Stimulated activated CD8-positive, alpha-beta memory T cell treated with anti-CD3 and anti-CD28 coated beads, Interleukin-4, amount 100 ng/mL, for 1 hour (primary cell): ENCODE measurements at places on chromosomes 5 and 9.

- DNase-seq: no peak
These were observed 87.0 kb upstream of the TLE1 start for GRCh38 chr9:81776390-81776789.

- DNase-seq: no peak
These were observed 136.5 kb upstream of the LARP1 start for GRCh38 chr5:154618696-154619095.

GRCh38 chr5:123046222-123046621 is 9.7 kb upstream of the PPIC start:
- DNase-seq: no peak

- no peak for DNase-seq
These were observed 185.0 kb upstream of the ELL2 start for GRCh38 chr5:96146675-96147074.

DNA sequence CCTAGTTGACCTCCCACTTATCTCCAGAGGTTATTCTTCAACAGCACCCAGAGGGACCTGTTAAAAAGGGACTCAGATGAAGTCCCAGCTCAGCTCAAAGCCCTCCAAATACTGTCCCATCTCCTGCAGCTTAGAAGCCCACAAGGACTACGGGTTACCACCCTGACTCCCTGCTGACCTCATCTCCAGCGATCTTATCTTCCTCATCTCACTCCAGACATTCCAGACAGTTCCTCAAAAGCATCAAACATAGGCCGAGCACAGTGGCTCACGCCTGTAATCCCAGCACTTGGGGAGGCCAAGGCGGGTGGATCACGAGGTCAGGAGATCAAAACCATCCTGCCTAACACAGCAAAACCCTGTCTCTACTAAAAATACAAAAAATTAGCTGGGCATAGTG is 263.8 kb upstream of the TLE4 start:
- DNase-seq: no peak

DNA sequence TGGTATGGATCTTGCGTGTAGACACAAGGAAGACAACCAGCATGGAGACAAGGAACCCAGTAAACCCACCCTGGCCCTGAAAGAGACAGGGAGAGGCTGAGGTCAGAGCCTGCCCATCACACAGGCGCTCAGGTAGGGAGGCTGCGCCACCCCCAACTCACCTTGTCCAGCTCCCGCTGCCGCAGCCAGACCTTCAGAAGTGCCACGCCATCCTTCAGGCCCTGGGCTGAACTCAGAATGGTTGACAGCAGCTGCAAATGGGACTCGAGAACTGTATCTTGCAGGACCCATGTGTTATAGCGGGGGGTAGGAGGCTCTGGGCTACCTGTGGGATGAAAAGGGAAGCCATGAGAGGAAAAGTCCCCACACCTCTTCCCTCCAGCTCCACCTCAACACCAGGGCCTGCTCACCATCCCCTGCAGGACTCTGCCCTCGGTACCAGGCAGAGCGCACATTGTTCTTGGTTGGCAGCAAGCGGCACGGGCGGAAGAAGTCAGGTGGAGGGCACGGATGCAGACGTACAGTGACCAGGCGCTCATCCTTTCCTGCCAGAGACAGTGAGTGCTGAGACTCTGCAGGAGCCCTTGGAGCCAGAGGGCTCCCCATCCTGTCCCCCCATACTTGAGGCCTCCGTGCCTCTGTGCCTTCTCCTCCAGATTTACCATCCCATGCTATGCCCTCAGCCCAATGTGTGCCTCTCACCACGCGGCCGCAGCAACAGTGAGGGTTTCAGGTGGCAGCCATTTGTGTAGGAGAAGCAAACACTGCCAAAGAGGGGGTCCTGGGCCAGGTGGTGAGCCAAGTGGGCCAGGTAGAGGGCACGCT is 4.7 kb downstream of the NOL6 start:
- DNase-seq: no peak

- DNase-seq: no peak
These were observed 771 bp upstream of the TMEM171 start for GRCh38 chr5:73119451-73120157.

- no peak for DNase-seq
These were observed 202.8 kb downstream of the SPOCK1 start for GRCh38 chr5:137296213-137296781.

GRCh38 chr9:20286969-20287368 is 335.3 kb downstream of the MLLT3 start:
- DNase-seq: no peak

DNA sequence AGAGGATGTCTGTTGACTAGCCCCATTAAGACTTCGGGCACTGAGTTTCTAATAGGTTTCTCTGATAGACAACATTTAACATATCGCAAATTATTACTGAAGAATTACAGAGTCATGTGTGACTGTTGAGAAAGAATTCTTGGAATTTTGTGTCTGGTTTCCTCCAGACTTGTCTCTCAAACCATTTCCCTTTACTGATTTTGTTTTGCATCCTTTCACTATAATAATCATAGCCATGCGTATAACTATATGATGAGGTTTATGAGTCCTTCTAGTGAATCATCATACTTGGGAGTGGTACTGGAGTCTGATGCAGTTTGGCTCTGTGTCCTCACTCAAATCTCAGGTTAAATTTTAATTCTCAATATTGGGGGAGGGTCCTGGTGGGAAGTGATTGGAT is 27.0 kb downstream of the ZNF169 start:
- no peak for DNase-seq

DNA sequence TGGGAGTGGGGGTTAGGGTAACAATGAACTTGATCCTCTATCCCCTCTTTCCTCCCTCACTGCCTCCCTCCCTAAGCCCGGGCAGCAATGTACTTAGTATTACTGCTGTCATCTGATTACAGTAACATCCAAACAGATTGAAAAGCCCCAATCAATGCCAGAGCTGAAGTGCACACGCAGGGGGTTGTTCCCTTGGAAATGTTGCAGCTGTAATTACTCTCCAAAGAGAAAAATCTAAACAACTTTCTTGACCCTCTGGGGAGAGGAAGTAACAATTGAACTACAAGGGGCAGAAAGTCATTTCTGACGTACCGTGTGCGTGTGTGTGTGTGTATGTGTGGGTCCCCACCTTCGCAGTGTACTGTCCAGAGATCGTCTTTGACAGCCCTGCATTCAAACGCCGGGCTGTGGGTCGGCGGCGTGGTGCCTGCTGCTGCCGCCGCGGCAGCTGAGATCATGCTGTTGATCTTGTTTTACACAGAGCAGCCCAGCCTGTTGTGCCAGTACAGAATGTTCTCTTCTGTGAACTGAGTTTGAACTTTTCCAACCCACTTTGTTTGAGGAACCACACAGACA is 66.0 kb upstream of the KLF9 start:
- DNase-seq: no peak

GRCh38 chr5:96597438-96598020 is 64.6 kb upstream of the CAST start:
- no peak for DNase-seq

- DNase-seq: no peak
These were observed 24.4 kb downstream of the ANKRD33B start for GRCh38 chr5:10588109-10588775.

DNA sequence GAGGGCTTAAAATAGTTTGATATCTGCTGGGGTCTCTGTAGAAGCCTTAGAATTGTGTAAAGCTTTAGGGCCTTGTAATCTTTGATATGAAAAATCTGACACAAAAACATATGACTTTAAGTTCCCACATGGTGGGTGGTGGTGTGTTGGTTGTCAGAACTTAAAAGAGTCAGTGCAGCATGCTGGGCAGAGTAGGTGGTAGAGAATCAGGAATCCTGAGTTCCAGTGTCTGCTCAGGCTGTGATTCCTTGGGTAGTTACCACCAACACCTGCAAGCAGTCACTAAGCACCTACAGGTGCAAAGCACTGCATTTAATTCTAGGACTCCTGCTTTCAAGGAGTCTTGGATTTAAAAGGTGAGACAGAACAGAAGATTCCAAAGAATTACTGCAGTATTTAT is 144.6 kb downstream of the ACER2 start:
- no peak for DNase-seq

GRCh38 chr9:90858457-90858901 is 56.9 kb downstream of the SYK start:
- no peak for DNase-seq

DNA sequence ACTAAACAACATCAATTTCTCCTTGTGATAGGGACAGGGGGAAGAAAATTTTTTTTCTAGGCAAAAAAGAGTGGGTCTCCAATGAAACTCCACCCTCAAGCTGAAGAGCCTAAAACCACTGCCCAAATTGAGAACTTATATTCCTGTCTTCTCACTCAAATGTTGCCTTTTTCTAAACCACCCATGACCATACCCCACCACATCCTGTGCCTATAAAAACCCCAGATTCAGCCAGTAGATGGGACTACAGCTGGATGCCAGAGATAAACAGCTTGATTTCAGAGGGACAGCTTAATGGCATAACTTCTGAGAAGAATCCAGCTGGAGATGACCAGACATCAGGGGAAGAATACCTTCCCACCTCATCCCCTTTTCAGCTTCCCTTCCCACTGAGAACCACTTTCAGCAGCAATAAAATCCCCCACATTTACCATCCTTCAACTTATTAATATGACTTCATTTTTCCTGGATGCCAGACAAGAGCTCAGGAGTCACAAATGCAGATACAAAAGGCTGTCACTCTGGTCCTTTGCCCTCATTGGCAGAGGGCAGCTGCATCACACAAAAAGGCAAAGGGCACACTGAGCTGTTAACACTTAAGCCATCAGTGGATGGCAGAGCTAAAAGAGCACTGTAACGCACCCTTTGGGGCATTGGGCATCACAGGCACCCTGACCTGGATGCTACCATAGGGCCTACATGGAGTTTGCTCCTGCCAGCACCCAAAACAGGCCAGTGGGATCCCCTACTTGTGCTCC is 972.5 kb upstream of the CTNND2 start:
- no peak for DNase-seq

DNA sequence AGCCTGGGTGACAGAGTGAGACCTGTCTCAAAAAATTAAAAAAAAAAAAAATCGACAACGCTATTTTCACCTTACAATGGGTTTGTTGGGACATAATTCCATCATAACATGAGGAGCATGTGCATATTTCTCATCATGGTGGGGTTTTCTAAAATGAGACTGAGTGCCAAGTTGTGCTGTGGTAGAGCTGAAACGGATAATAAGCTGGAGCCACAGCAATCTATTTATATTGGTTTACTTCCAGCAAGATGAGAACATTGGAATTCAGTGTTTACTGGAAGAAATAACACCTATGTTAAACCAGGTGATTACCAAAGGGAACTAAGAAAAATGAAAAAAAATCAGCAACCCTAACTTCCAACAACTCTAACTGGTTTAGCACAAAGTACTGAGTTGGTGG is 102.3 kb upstream of the IL6ST start:
- DNase-seq: no peak

DNA sequence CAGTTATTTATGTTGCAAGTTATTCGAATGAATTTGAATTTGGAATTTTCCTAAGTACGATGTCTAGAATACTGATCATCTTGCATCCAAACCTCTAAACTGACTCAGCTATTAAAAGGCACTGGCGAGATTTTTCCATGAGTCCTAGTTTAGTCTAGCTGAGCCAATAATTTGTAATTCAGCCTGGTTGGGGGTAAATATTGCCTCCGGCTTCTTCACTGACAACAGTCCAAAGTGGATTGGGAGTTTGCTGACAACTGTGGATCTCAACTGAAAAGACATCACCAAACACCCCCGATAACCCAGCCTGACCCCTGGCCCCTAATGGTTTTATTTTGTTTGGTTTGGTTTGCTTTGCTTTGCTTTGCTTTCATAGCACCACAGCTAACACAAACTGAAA is 189.8 kb upstream of the DAPK1 start:
- DNase-seq: no peak

GRCh38 chr5:132386644-132387286 is 17.3 kb downstream of the SLC22A5 start:
- peak; percentile 52 for DNase-seq

GRCh38 chr5:36839489-36840476 is 36.8 kb upstream of the NIPBL start:
- no peak for DNase-seq

DNA sequence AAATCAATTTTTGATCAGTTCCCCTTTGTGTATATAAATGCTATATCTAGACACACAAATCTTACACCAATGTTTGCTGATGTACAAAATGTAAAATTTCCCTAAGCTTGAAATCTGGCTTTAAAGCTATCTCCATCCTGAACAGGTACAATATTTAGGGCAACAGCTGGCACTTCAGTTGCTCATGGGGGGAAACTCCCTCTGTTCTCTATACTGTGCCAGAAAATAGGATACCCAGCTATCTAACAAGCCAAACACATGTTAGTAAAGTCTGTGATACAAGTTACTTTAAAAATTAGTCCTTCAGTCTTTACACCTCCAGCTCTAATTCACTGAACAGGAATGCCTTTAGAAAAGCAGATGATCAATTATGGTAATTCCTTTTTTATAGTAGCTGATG is 191.8 kb downstream of the SLF1 start:
- DNase-seq: no peak

GRCh38 chr5:54563083-54563761 is 45.7 kb downstream of the SNX18 start:
- no peak for DNase-seq

DNA sequence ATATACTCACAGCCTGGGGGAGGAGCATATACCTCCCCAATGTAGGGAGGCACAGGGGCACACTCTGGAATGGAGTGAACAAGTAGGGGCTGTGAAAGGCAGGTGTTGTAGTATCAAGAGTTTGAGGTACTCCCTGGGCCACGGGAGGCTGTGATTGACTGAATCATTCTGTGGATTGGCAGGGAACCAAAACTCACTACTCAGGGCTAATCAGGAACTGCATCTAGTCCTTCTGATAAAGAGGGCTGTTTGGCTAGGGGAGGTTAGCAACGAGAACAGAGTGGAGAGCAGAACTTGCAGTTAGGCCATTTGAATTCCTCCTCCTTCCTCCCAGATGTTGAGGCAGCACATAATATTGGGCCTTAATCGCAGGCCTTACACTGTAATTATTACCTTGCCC is 369.2 kb upstream of the MPDZ start:
- DNase-seq: no peak

DNA sequence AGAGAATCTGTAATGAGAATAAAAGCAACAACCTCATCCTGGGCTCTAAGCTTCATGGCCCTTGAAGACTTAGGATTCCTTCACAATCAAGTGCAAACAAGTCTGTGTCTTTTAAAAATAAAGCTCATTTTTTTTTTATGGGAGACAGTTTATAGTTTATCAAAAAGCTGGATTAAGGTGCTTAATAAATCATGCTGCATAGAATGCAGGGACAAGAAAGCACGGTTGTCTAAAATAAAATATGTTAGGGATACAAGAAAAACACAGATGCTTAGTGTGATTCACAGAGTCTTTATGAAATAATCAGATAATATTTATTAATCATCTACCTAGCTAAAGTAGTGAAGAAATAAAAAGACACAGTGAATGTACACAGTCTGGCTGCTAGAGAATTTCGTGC is 2045.9 kb upstream of the WWC1 start:
- no peak for DNase-seq

DNA sequence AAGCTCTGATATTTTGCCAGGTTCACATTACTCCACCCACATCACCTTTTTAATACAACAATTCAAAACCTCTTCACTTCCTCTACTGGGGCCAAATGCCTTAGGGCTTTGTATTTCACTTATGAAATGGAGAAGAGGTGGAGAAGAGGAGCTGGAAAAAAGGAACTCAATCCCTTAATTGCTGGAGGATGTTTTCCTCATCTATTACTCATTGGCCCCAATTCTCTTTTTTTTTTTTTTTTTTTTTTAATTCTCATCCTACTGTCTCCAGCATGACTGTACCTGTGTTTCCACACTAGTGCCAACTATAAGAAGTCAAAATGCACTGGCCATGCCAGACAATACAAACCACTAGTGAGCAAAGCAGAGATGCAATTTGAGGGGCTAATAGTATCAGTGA is 20.9 kb downstream of the FAM13B start:
- no peak for DNase-seq

GRCh38 chr5:52897238-52897614 is 91.9 kb upstream of the ITGA2 start:
- no peak for DNase-seq

GRCh38 chr9:106104887-106105286 is 410.5 kb downstream of the TMEM38B start:
- no peak for DNase-seq
